ENCODE measurements at places on chromosomes 2 and 18.

DNA sequence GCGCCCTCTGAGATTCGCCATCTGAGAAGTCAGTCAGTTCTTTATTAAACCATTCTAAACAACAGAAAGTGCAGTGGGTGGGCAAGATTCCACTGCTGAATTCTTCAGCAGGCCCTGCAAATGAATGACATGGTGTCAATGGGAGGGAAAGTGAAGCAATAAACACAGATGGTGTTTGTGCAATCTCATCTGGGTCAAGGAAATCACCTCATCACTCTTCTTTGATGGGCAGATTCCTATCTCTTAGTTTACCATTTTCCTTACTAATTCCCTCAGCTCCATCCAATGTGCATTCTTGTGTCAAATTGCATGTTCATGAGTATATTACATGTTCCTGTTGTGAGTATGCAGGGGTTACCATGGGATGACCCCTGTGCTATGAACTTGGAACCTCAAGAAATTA is 100.7 kb upstream of the CYP1B1 start:
- no peak for DNase-seq

DNA sequence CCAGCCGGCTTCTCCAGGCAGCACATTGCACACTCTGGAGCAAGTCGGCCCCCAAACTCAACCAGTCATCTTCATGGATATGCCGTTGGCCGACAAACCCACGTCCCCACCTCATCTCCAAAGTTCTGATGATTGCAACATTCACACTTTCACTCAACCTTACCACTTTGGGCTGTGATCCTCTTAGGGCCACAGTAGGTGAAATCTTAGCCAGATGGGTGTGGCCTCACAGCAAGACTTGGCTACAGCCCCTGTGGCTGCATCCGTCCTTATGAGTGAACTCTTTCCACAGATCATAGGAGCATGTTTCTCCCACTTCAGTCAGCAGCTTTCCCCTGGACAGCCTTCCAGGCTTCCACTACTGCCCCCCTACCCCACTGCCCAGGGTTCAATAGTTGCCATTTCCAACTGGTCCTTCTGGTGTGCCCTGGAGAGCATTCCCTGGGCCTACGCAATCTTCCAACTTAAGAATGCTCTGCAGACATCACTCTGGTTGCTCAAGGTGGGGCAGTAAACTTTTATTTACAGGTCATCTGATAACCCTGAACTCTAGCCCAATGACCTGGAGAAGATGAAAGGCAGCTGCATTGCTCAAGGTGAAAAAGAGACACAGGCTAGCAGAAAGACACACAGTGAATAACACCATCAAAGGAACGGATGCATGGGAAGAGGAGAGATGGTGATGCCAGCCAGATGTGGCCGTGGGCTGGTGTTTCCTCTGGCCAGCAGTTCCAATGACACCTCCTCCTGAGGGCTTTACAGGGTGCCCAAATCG is 34.5 kb downstream of the ARL4C start:
- DNase-seq = no peak

GRCh38 chr2:121809607-121810006 is 54.2 kb downstream of the TSN start:
- no peak for DNase-seq

DNA sequence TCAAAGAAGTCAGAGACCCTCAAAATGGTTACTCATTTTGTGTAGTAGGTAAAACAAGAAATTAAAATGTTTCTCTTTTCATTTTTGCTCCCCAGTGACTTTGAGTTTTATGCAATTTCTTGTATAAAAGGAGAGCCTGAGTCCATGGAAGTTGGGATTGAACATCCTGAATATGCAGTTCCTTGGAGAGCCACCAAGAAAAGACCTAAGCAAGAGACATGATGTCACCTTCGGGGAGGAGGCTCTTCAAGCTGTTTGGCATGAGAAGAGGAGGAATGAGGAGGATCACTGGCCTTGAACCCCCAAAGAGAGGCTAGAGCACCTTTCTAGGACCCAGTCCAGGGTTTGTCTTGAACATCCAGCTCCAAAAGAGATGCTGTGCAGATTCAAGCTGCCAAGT is 83.5 kb upstream of the STPG4 start:
- DNase-seq = no peak

- DNase-seq = no peak
Observed at GRCh38 chr2:118859157-118859770, 11.8 kb upstream of the EN1 start.

DNA sequence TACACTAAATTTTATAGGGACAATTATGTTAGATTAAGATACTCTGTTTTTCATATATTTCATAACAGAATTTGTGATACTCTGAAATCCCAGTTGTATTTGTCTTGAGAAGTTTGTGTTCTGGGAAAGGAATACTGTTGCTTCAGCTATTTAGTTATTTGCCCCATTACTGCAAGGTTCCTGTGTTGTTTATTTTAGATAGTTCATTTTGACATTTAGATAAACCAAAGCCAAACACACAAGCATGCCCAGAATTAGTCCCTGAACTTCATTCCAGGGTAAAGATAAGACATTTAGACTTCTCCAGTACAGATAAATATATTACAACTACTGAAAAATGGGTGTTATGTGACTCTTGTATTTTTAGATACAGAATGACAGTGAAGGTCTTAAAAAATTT is 74.7 kb downstream of the BMPR2 start:
- no peak for DNase-seq

GRCh38 chr2:208142925-208143799 is 2.8 kb downstream of the CRYGB start:
- no peak for DNase-seq

DNA sequence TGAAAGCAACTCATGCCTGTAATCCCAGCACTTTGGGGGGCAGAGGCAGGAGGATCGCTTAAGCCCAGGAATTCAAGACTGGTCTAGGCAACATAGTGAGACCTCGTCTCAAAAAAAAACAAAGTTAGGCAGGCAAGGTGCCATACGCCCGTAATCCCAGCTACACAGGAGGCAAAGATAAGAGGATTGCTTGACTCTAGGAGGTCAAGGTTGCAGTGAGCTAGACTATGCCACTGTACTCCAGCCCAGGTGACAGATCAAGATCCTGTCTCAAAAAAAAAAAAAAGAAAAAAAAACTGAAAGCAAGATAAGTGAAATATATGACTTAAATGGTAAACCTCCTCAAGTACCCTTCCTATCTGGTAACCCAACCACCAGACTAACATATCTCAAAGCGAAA is 59.8 kb downstream of the USP34 start:
- no peak for DNase-seq

DNA sequence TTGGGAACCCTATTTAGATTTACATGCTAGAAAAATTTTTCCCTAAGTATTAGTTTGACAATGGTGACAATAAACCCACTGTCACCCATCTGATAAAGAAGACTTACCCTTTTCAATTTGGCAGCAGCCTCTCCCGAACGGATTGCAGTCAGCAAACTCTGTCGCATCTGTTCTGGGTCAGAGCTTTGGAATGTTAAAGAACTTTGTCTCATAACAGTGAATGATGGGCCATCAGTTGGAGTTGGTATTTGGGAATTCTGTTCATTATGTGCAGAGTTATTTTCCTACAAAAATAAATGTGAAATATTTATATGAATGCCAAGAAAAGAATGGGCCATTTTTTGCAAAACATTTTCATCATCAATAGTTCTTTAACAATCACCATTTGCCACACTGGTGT is 70.8 kb upstream of the GRB14 start:
- DNase-seq = no peak

GRCh38 chr2:65377556-65378192 is 54.7 kb downstream of the SPRED2 start:
- DNase-seq = no peak

DNA sequence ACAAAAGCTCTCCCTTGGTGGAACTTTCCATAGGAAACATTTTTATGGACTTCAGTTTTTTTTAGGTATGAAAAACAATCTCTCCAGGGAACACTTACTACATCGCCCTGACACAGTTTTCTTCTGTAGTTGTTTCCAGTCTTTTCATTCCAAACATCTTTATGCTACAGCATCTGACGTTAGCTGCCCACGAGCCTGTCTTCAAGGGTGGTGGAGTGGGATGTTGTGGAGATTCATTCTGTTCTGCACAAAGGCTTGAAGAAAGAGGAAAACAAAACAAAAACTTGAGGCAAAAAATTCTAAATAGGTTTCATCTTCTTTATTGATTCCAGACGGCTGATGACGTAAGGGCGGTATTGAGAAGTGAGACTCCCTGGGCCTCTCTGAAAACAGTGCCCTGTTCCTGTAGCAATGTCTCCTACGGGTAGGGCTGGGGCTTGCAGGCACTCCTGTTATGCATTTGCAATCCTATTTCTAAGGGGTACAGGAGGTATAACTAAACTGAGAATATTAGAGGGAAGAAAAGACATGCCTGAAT is 375.0 kb downstream of the RNF144A start:
- DNase-seq = no peak

DNA sequence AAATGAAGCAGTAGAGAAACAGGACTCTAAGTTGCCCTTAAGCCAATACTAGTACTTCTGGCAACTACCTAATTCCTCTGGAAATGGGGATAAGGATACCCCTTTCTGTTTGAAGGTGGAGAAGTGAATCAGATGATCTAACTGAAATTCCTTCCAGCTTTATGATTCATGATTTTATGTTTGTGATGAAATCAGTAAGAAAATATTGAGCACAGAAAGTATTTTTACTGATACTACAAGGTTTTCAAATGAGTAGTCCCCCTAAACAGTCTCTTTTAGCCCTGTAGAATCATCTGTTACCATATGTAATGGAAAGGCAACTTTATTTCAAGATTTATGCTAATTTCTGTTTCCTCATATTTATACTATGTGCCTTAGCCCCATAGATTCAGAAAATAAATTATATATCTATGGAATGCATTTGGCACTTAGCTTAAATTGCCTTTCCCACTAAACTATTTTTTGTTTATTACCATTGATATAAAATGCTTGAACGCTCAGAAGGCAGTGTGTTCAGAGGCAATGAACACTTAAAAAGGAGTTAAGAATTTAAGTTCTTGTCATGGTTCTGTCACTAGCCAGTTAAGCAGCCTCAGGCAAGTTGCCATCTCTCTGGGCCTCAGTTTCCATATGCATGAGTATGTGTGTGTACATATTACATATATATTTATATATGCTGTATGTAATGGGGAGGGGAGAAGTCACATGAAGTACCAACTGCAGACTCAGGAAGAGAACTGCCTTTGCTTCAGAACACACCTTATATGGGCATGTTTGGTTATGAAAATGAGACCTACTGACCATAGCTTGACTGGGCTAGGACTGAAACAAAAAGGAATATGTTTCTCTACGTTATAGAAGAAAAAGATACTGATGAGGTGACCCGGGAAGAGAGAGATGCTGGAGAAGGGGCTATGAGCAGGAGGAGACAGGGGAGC is 97.7 kb downstream of the CDC42EP3 start:
- DNase-seq = no peak

DNA sequence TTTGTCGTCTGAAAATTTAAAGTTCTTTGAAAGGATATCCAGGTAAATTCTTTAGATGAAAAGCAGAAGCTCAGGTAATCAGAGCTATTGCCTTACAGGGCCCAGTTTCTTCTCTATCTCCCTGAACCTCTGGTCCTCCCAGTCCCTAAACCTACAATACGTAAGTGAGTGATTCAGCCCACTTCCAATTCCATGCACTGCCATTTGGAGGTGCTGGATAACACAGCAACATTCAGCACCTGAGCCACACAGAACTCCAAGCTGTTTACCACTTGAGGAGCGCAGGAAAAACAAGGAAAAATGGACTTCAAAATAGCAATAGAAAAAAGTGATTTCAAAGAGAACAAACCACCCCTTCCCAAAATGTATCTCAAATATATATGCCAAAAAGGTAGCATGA is 105.0 kb upstream of the DNAJC10 start:
- no peak for DNase-seq

DNA sequence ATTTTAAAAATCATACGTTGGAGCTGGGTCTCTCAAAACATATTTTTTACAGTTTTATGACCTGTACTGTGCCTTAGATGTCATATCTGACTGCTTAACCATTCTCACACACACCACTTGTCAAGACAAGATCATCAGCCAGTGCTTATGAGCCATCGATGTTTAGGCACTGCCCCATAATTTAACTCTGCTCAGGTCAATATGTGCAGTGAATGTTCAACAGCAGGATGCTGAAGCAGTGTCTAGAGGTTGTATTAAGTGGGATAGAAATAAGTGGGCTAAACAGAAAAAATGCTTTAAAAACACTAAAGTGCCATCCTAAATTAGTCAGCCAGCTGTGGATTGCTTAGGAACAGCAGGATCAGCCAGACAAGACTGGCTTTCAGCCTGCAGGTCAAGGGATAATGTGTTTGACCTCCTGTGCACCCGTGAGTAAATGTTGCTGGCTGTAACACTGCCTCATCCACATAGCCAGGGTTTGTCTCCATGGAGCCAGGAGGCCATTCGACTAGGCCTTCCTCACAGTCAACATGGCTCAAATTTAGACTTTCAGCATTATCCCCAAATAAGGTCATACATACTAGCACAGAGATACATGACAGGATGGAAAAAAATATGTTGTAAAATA is 139.0 kb upstream of the NXPH2 start:
- DNase-seq = no peak

GRCh38 chr2:157466764-157467163 is 22.9 kb upstream of the CYTIP start:
- no peak for DNase-seq

DNA sequence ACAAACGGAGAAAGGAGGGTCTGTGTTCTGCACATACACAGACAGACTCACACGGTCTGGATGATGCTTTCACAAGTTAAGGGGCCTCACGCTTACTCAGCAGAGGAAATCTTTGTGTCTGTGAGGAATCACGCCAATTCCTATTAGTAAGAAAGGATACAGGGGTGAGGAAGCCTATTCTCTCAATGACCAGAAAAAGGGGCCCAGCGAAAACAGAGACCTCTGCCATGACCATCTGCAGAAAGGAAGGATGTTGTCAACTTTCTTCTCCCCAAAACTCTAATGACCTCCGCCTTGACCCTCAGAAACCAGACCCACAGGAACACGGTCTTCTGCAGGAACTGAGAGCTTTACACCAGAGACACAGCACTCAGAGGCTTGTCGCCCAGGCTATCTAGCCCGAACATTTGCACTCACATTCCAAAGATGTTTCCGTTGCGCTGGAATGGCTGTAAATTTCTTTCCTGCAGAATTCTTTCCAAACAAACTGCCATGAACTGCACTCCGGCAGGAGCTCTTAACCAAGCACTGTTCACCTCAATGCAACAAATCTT is 186.3 kb downstream of the TCF4 start:
- DNase-seq = no peak

- DNase-seq = peak; percentile 52
Observed at GRCh38 chr2:197130318-197130717, 180.3 kb downstream of the ANKRD44 start.

- no peak for DNase-seq
Observed at GRCh38 chr2:7007846-7008741, 90.9 kb downstream of the RNF144A start.

DNA sequence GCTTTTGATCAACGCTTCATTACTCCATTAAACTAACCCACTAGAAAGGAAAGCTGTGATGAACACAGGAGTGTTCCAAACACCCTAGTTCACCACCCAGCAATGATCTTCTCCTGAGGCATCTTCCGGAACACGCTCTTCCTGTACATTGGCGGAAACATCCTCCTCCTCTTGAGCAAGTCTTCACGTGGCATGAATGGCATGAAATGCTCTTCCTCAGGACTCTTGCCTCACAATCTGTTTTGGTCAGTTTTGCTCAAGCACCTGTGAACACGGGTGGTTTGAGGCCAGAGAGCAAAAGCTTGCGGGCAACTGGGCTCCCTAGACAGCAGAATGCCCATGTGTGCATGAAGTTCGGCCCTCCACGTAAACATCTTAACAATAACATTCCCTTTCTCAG is 734.2 kb upstream of the SALL3 start:
- DNase-seq = no peak

Data from stimulated activated naive CD4-positive, alpha-beta T cell (primary cell).